ENCODE measurements at places on chromosomes 13 and 19.

DNA sequence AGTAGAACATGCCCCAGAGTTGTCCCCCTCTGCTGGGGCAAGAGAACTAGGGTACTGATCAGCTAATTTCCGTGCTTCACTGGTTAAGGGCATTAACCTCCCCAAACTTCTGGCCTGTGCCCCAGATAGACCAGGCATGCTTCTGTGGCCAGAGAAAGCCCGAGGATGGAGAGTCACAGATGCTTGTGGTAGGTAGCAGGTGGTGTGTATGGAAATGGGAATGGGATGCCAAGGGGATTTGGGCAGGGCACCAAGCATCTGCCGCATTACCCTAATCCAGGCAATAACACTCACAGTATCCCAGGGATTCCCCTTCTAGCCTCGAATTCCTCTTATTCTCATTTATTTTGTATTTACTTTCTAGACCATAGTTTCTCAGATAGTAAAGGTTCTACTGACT lies 124.8 kb upstream of the KLF12 start:
- no peak for DNase-seq

- DNase-seq = no peak
Measured at GRCh38 chr13:35484384-35484783, 7.9 kb upstream of the MAB21L1 start.

- DNase-seq = no peak
Measured at GRCh38 chr13:97122381-97122996, 99.6 kb upstream of the MBNL2 start.

GRCh38 chr13:36357692-36358091 lies 11.5 kb upstream of the SPART start:
- DNase-seq = no peak

DNA sequence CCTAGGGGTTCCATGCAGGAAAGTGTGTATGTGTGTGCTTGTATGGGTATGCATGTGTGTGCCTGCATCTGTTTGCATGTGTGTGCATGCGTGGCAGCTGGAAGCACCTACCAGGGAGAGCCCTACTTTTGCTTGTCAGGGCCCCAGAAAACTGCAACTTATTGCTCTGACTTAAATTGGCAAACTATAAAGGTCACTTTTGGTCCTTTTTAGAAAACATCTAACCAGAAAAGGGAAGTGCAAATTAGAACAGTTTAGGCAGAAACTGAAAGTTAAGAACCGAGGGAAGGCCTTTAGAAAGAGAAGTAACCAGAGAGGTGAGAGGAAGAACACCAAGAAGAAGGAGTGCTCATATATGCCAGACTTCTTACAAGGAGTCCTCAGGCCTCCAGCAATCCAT lies 32.5 kb downstream of the DLEU7 start:
- no peak for DNase-seq

DNA sequence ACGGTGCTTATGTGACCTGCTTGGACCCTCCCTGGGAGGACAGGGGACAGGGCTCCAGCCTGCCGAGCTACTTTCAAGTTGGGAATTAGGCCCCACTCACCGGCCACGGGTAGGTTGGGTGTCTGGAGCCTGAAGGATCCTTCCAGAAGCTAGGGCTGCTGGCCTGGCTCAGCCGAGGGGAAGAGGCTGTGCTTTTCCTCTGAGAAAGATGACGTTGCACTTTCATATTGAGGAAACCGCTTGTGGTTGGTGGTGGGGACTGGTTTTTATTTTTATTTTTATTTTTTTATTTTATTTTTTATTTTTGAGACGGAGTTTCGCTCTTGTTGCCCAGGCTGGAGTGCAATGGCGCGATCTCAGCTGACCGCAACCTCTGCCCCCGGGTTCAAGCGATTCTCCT lies at the start of gene TMEM150B:
Gene TMEM150B (minus strand): TSS at position 170 of the 400 bp plus-strand sequence. CDS start 4,305 bp downstream, outside the sequence.
- no peak for DNase-seq

DNA sequence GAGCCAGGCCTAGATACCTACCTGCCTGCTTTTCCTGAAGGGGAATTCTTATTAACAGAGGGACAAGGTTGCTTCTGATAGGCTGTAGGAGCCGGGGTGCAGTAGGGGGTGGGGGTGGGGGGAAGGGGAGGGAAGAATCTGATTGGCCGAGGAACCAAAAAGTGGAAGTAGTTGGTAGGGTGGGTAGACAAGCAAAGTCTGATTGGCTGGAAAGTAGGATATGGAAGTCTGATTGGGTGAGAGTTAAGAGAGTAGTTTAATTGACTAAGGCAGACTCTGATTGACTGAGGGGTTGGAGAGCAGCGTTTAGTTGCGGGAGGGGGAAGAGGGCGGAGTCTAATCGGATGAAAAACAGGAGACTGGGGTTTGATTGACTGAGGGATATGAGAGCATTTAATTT lies 9.4 kb upstream of the CYP4F22 start:
- DNase-seq = no peak

DNA sequence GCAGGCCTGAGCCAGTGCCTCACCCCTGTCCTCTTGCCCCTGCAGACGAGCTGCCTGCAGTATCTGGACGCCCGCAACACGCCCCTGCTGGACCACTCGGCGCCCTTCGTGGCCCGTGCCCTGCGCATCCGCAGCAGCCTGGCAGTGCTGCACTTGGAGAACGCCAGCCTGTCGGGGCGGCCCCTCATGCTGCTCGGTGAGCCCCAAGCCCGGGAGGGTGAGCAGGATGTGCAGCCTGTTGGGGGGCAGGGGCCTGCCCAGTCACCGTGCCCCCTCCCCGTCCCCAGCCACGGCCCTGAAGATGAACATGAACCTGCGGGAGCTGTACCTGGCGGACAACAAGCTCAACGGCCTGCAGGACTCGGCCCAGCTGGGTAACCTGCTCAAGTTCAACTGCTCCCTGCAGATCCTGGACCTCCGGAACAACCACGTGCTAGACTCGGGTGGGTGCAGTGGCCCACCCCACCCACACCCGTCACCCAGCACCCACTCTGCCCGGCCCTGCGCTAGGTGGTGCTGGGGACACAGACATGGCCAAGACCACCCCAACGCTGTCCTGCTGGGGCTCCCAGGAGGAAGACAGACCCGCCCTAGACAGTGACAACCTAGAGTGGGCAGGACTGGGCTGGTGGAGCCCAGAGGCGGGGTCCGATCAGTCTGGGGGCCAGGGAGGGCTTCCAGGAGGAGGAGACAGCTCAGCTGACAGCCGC lies 18.6 kb downstream of the NKPD1 start:
- no peak for DNase-seq

GRCh38 chr19:55605637-55606470 lies at the start of gene ZNF865:
Gene ZNF865, plus strand, starts transcription at chr19:55605647. Its CDS starts 7,972 bp downstream, at chr19:55613619.
- DNase-seq = peak; percentile 73

- no peak for DNase-seq
Measured at GRCh38 chr13:35706281-35706680, 229.8 kb upstream of the MAB21L1 start.

GRCh38 chr13:51733374-51734298 lies 70.3 kb downstream of the DHRS12 start:
- no peak for DNase-seq

DNA sequence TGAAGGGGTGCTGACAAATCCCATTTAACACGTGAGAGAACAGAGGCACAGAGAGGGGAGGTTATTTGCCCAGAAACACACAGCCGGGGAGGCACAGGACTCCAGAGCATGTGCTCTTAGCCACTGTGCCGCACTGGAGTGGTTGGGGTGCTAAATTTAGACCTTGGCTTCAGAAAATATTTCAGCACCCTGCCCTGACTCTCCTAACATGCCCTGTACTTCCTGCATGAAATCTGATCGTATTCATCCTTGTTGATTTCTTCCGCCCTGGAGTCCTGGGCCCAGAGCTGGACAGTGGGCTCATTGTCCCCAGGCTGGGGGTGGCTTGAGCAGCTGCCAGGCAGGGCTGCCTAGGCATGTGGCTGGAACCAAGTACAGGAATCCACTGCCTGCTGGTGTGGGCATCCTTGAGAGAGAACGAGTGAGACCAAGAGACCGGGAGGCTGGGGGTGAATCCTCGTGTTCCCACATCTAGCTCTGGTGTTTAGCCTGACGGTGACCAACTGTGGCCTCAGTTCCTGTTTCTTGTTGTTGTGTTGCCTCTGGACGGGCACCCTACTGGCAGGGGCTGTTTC lies 5.3 kb downstream of the SLC27A1 start:
- peak; percentile 84 for DNase-seq

- no peak for DNase-seq
Measured at GRCh38 chr13:98515818-98516465, 61.0 kb downstream of the STK24 start.

DNA sequence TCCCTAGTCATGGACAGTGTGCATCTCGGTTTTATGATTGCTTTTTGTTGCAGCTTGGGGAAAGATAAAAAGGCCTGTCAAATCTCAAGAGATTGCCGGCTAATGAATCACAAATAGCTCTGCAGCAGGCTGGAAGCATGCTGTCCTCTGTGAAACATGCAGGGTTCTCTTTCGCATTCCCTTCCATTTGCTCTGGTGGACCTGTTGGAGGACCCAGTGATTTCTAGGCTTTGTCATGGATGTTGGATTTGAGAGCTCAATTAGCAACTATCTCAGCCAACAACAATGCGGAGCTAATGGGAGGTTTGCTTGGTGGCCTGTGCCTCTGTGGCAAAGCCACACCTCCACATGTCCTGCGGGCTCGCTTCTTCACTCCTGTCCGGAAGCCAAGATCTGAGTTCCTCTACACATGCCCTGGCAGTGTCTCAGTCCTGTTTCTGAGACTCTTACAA lies 418.1 kb upstream of the ARGLU1 start:
- no peak for DNase-seq

DNA sequence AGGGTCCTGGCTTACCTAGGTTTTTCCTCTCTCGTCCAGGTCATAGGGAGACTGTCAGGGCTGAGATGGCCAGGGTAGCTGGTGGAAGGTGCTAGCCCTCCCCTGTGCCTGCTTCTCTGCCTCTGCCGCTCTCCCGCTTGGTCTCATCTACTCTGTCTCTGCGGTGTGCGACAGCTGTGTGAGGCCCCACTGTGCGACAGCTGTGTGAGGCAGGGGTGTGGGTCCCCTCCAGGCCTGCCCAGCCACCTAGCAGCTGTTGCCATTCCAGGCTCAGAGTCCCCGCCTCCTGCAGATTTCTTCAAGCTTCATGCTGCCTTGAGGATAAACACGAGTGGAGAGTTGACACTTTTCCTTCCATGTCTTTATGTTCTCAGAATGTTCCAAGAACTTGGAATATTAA lies 53.0 kb downstream of the ARHGEF7 start:
- DNase-seq = no peak
